Activated CD8-positive, alpha-beta memory T cell treated with anti-CD3 and anti-CD28 coated beads for 48 hours (primary cell): ENCODE measurements at places on chromosomes 4 and X.

GRCh38 chrX:114712466-114712865 lies 128.6 kb downstream of the HTR2C start:
- DNase-seq = no peak

DNA sequence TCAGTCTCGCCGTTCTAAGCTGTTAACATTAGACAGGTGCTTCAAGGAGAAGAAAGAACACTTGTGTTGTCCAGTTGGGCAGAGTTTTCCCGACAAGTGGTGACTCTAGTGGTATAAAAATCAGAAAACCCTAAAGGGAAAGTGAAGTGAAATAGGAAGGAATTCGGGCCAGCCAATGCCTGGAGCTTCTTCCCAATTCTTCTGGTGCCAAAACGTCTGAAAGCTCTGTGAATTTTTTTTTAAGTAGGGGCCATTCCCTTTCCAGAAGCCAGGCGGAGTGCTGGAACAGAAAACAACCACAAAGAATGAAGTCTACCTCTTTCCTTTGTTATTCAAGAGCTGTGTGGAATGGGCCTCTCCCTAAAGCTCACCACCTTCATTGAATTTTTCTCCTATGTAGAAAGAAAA lies 43.1 kb upstream of the PPARGC1A start:
- no peak for DNase-seq

GRCh38 chrX:34288782-34289181 lies 156.7 kb upstream of the FAM47A start:
- DNase-seq = no peak

- DNase-seq = no peak
Observed at GRCh38 chr4:8736090-8736825, 135.4 kb downstream of the HMX1 start.

DNA sequence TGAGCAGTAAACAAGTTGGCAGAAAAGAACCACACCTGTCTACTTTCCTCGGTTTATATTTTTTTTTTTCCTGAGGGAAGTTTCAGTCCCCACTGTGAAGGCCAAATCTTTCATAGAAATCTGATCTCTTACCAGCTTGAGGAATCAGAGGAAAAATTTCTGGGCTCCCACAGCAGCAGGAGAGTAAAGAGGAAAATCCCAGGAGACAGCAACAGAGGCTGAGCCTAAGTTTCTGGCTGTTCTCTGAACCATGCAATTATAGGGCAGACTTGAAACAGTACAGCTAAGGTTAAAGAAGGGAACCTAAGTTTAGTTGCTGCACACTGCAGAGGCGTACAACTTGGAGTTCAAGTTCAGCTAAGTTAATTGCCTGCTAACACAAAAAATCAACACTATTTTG lies 1090.9 kb upstream of the INTU start:
- no peak for DNase-seq

- DNase-seq = no peak
Observed at GRCh38 chr4:141238186-141238585, 17.5 kb downstream of the ZNF330 start.

GRCh38 chr4:140330311-140330900 lies 43.0 kb upstream of the SCOC start:
- no peak for DNase-seq

- DNase-seq = no peak
Observed at GRCh38 chr4:26732356-26732755, 128.3 kb upstream of the STIM2 start.

DNA sequence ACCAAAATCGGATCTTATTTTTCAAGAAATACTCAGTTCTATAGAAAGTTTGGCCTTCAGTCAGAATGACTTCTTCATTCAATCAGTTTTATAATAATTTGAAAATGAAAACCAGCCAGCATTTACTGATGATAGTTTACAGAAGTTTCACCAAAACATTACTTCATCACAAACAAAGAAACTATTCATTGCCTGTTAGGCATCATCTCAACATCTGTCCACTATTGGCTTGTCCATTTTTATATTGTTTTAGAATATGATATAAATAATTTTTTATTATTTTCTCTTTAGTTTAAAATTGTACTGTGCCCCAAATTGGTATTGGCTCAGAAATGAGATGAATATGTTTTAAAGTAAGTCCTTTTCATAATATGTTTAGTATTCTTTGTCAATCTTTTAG lies 38.4 kb downstream of the FAT4 start:
- DNase-seq = no peak

DNA sequence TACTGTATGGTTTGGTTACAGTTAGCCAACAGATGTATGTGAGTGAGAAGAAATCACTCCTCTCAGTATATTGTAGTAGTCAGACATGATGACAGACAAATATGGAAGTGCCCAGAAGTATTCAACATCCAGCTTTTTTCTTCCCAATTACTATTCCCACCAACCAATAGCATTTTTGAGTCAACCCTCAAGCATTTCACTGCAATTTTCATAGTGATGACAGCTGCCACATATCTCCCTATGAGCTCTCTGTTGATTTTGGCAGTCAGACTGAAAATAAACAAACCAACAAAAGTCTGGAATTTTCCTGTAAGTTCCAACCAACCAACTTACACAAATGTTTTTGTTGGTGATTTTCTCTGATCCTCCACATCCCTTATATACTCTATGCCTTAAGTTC lies 8.2 kb upstream of the TRAM1L1 start:
- no peak for DNase-seq
